ENCODE measurements at places on chromosomes 16 and 17.

DNA sequence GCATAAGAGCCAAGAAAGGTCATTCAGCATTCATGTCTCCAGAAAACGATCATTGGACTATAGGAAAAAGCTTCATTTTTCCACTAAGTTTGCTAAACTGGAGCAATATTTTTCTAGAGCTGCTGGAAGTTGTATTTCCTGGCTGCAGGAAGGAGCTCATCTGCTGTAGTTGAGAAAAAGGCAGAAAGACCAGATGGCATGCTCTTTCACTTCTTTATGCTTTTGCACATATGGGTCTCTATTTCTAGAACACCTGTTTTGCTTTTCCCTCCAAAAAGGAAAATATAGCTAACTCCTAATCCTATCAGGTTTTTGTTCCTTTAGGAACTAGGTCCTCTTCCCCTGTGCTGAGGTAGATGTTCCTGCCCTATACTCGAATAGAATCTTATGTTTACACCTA is 61.9 kb upstream of the HLF start:
- no peak for DNase-seq

GRCh38 chr17:77068915-77069314 is 71.9 kb upstream of the SEC14L1 start:
- DNase-seq = no peak

- DNase-seq = no peak
Observed at GRCh38 chr17:7744416-7744815, 26.9 kb downstream of the DNAH2 start.

DNA sequence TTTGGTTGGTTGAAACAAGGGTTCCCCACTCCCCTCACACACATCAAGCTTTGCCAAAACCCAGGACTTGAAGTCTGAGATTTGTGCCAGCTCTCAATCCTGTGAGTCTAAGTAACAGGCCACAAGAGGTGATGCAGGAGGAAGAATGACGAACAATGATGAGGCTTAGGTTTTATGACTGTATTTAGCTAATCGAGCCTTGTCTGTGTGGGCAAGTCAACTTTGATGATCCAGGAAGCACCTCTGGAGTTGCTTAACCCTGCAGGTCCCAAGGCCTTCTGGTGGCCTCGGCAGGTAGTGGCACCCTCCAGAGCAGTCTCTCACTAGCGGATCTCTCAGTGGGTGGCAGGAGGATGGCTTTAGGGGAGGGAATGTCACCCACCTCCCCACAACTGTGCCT is 28.7 kb downstream of the CDK5RAP3 start:
- DNase-seq = no peak

GRCh38 chr16:27286451-27286850 is 17.9 kb upstream of the NSMCE1 start:
- no peak for DNase-seq

- DNase-seq = no peak
Observed at GRCh38 chr17:60134396-60135150, 15.2 kb upstream of the CA4 start.

- DNase-seq = no peak
Observed at GRCh38 chr17:74108126-74108705, 95.3 kb upstream of the RPL38 start.

- DNase-seq = no peak
Observed at GRCh38 chr17:33901085-33901484, 354.0 kb upstream of the CCL2 start.

DNA sequence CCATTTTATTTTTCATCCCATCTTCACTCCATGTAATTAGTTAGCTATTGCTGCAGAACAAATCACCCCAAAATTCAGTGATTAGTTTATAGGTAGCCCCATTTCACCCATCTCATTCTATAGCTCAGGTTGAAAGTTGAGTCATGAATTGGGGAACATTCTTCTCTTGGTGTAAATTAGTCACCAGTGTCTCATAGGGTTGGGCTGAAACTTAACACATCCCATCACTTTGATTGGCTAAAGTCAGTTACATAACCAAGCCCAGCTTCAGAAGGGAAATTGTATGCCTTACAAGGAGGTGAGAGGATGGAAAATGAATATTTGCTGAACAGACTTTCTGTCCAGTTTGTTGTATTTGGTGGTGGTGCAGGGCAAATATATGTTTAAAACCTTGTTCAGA is 477.5 kb downstream of the WWOX start:
- DNase-seq = no peak

DNA sequence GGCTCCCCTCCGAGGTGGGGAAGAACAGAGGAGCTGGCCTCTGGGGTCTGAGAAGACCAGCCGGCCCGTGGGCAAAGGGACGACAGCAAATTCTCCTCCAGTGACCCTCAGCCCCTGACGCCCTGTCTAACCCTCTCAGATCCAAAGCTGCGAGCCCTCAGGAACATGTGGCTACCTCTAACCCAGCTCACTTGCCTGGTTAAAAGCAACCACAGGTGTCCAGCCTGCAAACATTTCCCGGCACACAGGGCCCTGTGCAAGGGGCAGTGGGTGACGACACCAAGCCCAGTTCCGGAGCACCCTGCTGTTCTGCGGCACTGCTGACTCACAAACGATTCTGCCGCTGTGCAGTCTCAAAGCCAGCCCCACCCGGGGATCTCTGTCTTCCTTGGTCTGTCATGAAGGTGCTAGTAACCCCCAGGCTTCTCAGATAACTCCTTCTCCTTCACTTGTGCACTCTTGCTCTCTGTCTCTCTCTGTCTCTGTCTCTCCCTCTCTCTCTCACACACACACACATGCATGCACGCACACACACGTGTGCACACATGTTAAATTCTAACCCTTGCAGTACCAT is 23.0 kb downstream of the WNT3 start:
- no peak for DNase-seq

DNA sequence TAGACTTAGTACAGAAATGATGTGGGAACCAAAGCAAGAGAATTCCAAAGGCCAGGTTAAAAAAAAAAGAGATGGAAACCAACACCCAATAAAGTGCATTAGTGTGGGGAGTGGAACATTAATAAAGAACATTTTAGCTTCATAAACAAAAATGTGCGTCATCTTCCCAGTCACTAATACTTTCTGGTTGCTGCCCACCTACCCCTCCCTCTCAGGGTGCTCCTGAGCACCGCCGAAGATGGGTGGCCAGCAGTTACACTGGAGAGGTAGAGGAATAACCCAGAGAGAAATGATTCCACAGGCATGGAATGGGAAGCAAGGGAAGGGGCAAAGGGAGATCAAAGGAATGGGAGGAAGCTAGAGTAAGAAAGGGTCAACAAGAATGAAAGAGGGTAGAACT is 6.0 kb upstream of the CHD3 start:
- no peak for DNase-seq

DNA sequence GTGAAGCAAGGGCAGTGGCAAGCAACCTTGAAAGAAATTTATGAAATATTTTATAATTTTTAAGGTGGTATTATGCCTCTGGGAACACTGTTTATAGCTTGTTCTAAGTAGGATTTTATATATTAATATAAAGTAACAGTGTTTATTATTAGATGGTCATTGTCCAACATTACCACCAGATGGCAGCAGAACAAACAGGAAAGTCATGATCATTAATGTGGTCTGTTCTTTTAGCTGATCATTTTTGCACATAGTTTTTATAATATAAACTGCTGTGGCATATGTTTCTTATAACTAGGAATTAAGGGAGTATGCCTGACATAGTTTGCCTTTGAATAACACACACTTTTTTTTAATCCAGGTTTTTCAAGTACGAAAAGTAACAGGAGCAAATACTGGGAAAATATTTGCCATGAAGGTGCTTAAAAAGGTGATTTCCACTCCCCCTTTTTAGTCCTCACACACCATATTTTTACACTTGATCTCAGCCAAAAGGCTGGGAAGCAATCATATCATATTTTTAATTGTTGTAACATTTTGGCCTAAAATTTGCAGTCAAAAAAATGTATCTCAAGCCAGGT is 21.4 kb downstream of the RPS6KB1 start:
- DNase-seq = peak; percentile 2

DNA sequence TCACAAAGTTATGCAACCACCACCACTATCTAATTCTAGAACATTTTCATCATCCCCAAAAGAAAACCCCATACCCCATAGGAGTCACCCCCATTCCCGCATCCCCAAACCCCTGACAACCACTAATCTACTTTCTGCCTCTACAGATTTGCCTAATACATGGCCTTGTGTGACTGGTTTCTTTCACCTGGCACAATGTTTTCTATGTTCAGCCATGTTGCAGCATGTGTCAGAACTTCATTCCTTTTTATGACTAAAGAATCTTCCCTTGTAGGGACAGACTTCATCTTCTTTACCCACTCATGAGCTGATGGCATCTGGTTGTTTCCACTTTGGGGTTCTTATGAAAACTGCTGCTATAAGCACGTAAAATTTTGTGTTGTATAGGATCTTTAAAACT is 34.6 kb downstream of the CYTH1 start:
- DNase-seq = no peak

DNA sequence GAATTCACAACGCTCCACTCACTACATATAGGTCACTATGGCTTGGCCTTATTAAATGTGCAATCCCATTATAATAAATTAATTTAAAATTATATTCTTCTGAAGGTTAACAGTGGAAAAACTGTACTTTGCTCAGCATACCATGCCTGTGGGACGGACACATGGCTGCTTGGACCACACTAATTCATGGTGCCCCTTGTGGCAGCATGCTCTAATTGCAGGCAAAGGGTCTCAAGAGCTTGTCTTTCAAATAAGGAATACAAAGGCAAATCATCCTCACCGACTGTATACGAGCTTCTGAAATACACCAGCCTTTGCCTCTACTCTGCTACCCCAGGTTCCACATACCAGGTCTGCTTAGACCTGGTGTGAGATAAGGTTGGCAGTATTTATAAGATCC is 11.7 kb downstream of the SMPD3 start:
- DNase-seq = no peak

- no peak for DNase-seq
Observed at GRCh38 chr17:46935658-46936266, 12.8 kb downstream of the GOSR2 start.

DNA sequence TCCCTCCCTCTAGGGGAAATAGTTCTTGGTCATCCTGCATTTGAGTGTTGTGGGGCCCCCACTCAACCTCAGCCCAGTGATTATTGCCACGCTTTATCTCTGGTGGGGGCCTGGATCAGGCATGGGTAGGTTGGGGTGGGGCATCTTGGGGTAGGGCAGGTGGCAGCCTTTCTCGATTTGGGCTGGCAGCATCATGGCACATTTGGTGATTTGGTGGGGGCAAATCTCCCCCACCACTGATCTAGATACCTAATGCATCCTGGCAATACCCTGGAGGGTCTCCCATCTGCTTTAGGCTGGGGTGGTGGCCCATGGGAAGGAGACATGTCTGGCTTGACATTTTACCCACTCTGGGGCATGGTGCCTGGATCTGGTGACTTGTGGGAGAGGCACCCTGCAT is 40.2 kb downstream of the NLRP1 start:
- DNase-seq = no peak

DNA sequence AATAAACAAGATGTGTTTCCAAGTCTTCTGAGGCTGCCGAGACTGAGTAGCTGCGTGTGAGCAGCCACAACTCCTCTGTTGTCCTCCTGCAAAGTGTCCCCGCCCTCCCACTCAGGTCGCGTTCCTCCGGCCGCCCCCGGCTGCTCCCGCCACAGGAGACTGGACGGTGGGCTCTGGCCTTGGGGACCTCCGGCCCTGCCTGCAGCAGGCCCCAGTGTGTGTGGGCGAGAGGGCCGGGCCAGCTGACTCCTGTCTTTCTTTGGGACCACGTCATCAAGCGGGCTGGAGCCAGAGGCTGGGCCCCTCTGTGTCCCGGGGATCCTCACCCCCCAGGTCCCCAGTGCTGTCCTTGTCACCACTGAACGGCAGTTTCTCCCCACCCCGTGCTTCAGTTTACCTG is 175.3 kb downstream of the NPIPB11 start:
- no peak for DNase-seq

GRCh38 chr16:86243571-86244154 is 266.7 kb upstream of the FOXF1 start:
- no peak for DNase-seq

DNA sequence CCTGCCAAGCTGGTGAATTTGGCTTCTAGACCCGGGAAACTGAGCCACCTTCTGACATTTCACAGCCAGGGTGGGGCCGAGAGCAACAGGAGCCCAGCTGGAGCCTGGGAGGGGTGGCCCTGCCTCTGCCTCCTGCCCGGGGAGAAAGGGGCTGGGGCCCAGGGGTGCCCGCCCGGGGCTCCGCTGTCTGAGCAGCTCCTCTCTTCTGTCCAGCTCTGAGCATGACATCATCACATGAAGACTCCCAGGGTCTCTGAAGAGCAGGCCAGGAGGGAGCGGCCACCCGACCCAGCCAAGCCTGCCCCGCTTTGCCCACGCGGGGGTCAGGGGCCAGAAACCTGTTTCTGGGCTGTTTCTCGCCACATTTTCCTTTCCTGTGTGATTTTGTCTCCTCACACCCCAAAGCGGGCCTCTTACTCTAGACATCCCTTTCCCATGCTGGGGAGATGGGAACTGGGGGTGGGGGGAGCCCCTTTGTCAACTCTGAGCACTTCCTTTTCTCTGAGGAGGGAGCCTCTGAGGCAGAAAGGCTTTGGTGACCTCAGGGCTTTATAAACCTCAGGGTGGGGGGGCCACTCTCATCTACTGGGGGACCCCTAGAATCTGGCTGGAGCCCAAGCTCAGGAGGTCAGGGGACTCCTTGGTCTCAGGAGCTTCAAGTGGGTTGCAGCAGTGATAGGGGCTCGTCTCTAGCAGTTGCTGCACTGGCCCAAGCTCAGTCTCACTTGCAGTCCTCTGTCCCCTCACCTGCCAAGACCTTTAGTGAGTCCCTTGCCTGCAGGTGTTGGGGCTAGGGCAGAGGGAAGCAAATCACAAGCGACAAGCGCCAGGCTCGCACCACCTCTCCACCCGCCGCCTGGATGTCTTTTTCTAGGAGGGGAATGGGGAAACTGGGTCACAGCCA is 7.6 kb downstream of the UBALD2 start:
- DNase-seq = no peak

DNA sequence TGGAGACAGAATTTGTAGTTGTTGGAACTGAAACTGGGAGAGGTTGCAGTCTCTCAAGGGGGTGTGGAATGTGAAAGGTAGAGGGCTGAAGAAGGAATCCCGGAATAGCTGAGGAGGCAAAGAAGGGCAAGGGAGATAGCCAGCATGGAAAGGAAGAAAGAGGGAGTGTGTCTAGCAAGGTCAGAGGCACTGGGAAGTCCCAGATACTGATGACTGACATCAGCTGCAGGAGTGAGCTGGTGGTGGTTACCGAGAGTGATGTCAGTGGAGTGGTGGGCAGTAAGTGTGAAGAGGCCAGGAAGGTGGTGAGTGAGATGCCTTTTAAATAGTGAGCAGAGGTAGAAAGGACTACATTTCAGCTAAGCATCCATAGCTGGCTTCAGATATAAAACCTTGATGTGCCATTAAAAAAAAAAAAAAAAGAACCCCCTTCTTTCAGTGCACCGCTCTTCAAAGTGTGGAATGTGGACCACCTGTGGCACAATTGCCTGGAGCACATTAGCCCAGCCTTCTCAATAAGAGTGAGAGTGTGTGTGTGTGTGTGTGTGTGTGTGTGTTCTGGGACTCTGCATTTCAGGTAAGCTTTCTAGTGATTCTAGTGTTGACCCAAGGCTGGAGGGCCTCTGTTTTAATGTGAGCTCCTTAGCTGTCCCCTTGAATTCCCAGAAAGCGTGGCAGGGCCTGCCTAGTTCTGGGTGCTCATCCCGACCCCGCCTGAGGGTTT is 8.5 kb downstream of the PRMT7 start:
- no peak for DNase-seq

Data from NCI-H1092 (cell line).